ENCODE measurements at places on chromosomes 5 and 9. TPM values are rescaled to one million over a fixed set of nuclear protein-coding genes. Genes with fewer than 3 reads are reported as not detected.

DNA sequence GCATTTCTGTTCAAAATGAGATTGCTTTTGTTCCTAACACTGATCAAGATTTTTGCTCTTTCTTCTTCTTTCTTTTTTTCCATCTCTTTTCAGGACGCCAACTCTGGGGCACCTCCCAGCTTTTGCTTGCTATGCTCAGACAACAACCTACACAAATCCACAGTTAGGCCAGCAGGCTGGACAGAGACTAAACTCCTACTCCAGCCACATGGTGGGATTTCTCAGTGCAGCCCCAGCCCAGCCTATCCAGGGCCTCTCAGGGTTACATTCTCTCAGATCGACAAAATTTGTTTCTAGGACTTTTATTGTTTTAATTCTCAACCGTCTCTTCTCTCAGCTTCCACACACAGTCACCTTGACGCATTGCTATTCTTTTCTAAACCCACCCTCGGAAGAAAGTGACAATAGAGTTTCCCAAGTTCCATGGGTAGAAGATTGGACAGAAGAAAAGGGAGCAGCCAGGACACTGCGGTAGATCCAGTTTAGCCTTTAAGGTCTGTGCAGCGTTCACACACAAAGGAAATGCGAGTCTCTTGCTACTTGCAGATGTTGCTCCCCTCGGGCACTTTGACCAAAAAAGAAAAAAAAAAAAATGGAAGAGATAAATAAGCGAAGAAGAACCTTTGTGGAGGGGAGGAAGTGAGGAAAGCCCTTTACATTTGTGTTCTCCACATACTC, 588.6 kb upstream of the GRAMD2B start:
- no peaks in the 10 kb centered on the region for H3K36me3 ChIP-seq
- H3K4me1 ChIP-seq, result no peaks in the 10 kb centered on the region
- no peak for DNase-seq

- no peaks in the 10 kb centered on the region for H3K4me1 ChIP-seq
- DNase-seq, result no peak
Measured at GRCh38 chr5:127943061-127943371, 140.6 kb upstream of the SLC12A2 start.

The IL13 gene
- not detected for total RNA-seq

- no peak overlapping the region for H3K27ac ChIP-seq
- no peaks in the 10 kb centered on the region for H3K4me1 ChIP-seq
- no peak for DNase-seq
- no peak overlapping the region for H3K4me3 ChIP-seq
Measured at GRCh38 chr9:133682818-133683585, 46.8 kb downstream of the DBH start.

GRCh38 chr9:19216466-19216865, 14.0 kb upstream of the DENND4C start:
- H3K4me3 ChIP-seq, result no peak overlapping the region
- no peaks in the 10 kb centered on the region for H3K27me3 ChIP-seq
- no peaks in the 10 kb centered on the region for H3K4me1 ChIP-seq
- H3K27ac ChIP-seq, result no peak overlapping the region

DNA sequence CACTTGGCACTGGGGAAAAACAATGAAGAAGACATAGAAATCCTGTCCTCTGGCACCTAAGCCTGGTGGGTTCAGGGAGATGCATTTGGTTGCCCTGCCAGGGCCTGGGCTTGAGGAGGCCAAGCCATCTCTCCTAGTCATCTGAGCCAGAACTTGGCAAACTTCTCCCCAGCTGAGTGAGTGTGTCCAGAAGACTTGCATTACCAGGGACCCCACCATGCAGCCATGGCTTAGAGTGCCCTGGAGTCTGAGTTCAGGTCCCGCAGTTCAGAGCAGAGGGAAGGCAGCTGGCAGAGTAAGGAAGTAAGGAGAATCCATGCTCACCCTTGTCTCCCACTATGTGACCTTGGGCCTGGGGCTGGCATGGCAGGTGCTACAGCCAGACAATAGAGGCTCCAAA, 37.4 kb upstream of the FCN1 start:
- H3K27me3 ChIP-seq, result no peaks in the 10 kb centered on the region
- H3K4me3 ChIP-seq, result no peak overlapping the region
- H3K36me3 ChIP-seq, result no peaks in the 10 kb centered on the region
- DNase-seq, result no peak
- H3K4me1 ChIP-seq, result no peaks in the 10 kb centered on the region
